Stimulated activated CD8-positive, alpha-beta memory T cell treated with anti-CD3 and anti-CD28 coated beads, Interleukin-15, amount 100 ng/mL, for 1 hour (primary cell): ENCODE measurements at places on chromosomes 2 and 18.

- DNase-seq = no peak
These were observed 15.3 kb upstream of the SPR start for GRCh38 chr2:72871880-72872279.

DNA sequence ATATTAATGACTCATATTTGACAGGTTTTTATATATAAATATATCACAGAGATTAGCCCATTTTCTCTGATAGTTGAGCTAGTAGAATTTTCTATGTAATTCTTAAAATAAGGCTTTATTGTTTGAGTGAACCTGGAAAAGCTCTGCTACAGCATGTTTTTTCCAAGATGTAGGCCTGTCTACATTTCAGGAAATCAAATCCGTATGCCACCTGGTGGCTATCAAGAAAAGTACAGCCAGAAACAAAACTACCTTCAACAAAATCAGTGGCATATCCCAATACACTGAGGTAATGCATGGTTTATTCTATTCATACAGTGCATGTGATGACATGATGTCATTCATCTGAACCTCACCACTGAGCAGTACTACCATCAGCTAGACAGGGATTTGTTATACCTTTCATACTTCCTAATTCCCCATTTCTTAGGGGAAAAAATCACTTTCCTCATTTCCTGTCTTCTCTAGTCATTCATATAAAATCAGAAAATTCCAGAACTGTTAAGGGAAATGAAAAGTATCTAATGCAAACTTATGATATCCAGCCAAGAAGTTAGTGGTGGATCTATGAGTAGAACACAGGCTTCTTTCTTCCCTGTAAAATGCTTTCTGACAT lies 310.4 kb upstream of the SYT4 start:
- DNase-seq = no peak

- DNase-seq = no peak
These were observed 423.8 kb upstream of the MEX3C start for GRCh38 chr18:51621113-51621863.

DNA sequence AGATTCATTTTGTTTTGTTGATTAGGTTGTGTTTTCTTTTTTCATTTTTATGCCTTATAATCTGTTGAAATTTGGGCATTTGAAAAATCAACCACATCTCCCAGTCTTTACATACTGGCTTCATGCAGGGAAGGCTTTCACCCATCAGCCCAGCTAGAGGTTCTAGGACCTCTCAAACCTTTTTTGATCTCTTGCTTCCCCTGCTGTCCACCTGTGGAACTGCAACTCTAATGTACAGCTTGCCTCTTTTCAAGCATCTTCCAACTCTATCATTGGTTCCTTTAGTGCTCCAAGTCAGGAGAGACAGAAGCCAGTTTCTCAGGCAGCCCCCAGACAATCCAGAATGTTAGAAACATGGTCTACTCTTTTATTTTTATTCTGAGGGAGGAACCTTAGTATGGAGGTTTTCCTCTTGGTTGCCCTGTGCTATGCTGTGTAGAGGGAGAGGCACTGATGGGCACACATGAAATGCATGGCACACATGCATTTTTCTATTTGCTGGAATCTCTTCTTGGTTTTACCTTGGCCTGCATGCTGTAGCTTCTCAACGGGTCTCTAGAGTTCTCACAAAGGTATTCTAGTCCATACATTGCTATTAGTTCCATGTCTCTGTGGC lies 107.2 kb upstream of the L3MBTL4 start:
- no peak for DNase-seq

DNA sequence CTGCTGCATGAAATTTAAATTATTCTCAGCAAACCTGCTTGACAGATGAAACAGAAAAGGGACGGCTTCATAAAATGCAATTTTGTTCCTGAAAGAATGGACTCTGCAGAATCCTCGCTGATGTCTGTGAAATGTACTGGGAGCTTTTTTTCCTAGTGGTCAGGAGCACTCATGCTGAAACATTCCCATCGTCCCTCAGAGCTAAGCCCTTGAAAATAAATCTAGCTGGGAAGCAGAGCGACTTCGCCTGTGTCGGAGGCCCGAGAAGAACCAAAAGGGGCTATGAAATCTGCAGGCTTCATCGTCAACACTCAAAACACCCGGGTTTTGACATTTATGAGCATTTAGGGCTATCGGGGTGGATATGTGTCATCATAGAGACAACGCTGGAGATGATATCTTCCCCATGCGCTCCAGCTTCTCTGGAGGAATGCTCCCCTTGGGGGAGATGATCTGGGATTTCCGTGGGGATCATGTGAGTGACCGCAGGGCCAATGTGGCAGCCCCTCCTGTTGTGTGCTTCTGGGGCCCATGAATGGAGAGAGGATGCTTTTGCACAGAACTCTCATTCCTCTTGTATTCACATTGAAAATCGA lies 182.3 kb downstream of the KLHL29 start:
- no peak for DNase-seq

GRCh38 chr2:241986836-241987641 lies 117.5 kb downstream of the RTP5 start:
- no peak for DNase-seq

- DNase-seq = no peak
These were observed 4.6 kb downstream of the PTGR3 start for GRCh38 chr18:75204269-75204731.

- DNase-seq = no peak
These were observed 21.9 kb downstream of the INO80D start for GRCh38 chr2:206064077-206064476.

DNA sequence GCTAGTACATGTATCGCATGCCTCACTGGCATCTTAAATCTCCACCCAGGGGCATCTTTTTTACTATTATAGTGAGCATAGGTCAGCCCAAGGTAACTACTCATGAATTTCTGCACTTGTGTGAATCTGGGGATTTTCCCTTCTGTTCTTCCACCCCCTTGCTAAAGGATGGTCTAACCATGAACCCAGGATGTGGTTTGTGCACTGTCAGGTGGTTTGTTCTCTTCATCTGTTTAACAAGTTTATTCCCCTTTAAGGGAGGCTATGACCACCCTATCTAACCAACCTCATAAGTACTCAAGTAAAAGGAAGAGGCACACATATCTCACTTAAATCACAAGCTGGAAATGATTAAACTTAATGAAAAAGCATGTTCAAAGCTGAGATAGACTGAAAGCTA lies 243.0 kb downstream of the RPRM start:
- no peak for DNase-seq

- no peak for DNase-seq
These were observed 47.8 kb downstream of the ARHGEF4 start for GRCh38 chr2:130884503-130884902.

GRCh38 chr2:163990101-163990500 lies 254.3 kb upstream of the FIGN start:
- DNase-seq = no peak

GRCh38 chr2:111222204-111222866 lies 101.6 kb downstream of the BCL2L11 start:
- DNase-seq = no peak

GRCh38 chr2:19659024-19659792 lies 242.6 kb downstream of the TTC32 start:
- DNase-seq = no peak

DNA sequence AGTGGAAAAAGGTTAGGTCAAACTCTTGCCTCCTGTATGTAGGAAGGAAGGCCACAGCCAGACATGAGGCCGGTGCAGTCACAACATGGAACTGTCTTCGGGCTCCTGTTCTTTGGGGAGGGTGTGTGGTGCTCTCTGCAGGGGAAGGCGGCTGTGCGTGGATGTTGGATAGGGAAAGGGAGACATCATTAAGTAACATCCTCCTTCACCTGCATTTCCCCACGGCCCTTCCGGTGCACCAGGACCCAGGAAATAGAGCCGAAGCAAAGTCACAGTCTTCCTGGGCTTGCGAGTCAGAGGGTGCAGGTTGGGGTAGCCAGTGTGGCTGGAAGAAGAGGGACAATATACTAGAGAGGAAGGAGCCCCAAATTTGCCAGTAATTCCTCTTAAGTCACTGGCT lies 78.9 kb upstream of the SMAD7 start:
- DNase-seq = no peak

GRCh38 chr2:1795261-1796231 lies 51.2 kb upstream of the PXDN start:
- no peak for DNase-seq

GRCh38 chr2:231614559-231615057 lies 21.9 kb downstream of the TEX44 start:
- DNase-seq = no peak

DNA sequence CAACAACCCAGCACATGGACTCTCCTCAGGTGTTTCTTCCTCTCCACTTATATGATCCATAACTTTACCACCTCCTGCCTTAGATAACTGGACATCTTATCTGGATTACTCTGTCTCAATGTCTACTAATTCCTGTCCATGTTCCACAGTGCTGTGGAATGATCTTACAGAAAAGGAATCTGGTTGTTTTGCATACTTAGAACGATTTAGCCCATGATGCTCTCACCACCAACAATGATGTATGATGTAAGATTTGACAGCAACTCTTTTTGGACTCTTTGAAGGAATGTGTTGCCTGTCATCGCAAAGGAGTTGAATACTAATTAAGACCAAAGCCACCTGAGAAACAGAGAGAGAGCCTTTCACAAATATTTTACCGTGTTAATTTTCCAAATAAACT lies 37.7 kb upstream of the SYT4 start:
- no peak for DNase-seq

DNA sequence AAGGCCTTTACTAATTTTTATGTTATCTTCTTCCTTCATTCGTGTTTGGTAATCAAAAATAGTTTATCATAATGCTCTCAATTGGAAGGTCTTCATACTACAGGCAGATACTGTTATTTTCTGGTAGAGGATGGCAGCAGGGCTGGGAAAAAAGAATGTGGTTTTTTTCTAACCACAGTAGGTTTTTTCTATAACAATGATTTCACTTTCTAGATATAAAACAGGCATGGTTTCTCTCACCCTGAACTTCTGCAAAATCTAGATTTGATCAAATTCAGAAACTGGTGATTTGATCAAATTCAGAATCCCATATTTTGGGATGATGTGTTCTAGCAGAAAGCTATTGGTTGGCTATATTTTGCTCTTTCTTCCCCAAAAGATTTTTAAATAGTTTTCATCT lies 27.6 kb downstream of the BCL11A start:
- DNase-seq = no peak

GRCh38 chr2:149056541-149057255 lies 18.2 kb downstream of the LYPD6B start:
- no peak for DNase-seq

- DNase-seq = no peak
These were observed 100.2 kb upstream of the EPAS1 start for GRCh38 chr2:46196871-46197462.

GRCh38 chr2:181900007-181900651 lies 8.6 kb downstream of the ITPRID2 start:
- DNase-seq = no peak

DNA sequence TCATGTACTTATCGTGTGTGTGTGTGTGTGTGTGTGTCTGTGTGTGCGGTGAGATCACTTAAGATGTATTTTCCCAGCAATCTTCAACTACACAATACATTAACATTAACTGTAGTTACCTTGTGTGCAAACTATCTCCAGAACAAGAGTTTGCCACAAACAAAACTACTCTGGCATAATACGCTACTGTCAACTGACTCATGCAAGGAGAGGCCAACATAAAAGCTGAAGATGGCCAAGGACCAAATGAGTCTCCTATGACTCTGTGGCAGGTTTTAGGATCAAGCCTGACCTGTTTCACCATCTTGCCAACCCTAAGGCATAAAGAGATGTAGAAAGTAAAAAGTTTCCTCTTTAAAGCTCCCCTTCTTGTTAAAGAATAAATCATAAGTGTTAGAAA lies 20.1 kb downstream of the CYB5A start:
- no peak for DNase-seq

GRCh38 chr2:115763601-115764000 lies 1321.2 kb downstream of the DPP10 start:
- no peak for DNase-seq

DNA sequence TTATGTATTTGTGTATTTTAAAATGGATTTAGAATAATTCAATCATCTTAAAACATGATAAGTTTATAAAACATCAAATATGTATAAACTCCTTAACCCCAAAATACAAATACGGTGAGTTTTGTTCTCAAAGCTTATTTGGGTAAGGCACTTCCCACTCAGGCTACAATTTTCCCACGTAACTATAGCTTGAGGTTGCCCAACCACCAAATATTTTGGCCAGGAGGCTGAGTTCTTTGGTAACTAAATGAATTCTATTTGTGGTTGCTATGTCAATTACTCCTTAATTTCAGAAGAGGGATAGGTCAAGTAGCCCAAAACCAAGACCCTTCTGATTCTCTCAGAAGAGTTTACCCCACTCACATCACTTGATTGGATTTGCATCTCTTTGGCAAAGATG lies 70.4 kb downstream of the MYL12B start:
- no peak for DNase-seq

DNA sequence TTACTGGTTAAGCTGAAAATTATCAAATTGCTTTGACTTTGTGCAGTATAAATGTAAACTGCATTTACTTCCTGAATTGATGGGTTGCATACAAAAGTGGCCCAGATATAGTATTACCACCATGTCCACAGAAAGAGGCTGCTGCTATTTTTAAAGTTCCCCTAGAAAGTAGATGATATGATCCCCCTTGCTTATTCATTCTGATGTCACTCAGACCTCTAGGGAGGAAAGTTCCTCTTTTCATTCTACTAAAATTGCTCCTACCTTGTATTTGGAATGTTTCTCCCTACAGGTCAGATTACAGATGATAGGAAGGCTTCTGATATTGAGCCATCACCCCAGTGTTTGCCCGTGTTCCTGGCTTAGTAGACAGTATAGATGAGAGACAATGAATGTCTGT lies 247.6 kb upstream of the TNP1 start:
- no peak for DNase-seq

DNA sequence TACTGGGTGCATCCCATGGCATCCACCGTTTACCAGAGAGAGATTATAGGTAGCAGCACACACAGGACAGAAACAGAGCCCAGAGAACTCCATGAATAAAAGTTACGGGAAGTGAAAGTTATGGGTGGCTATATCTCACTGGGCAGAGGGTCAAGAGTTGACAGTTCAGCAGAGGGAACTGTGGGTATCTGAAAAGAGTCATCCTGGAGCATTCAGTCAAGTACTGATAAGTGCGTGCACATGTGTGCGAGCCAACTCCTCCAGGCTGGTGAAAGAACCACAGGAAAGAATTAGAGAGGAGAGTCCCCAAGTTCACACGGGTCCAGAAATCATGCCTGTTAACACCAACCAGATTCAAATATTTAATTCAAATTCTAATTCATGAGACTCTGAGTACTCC lies 1588.2 kb downstream of the LRP1B start:
- DNase-seq = no peak

GRCh38 chr2:98438190-98439133 lies 6.2 kb upstream of the INPP4A start:
- DNase-seq = no peak
